ENCODE measurements at places on chromosomes 6 and 20.

- DNase-seq, result peak; percentile 22
These were observed 537.4 kb downstream of the PTPRT start for GRCh38 chr20:42652266-42652665.

GRCh38 chr6:112846681-112847080, 499.6 kb downstream of the RFPL4B start:
- no peak for DNase-seq

- peak; percentile 45 for DNase-seq
These were observed 101.6 kb upstream of the CD93 start for GRCh38 chr20:23187751-23188150.

- no peak for DNase-seq
These were observed 139.4 kb downstream of the CARMIL1 start for GRCh38 chr6:25418454-25419052.

GRCh38 chr6:7135755-7136154, 28.0 kb downstream of the RREB1 start:
- peak; percentile 44 for DNase-seq

GRCh38 chr6:87830907-87831306, 128.9 kb upstream of the AKIRIN2 start:
- DNase-seq, result no peak

- DNase-seq, result peak; percentile 45
These were observed 35.5 kb downstream of the BANF2 start for GRCh38 chr20:17735206-17735804.

GRCh38 chr6:63637865-63638445, 2.4 kb downstream of the PHF3 start:
- no peak for DNase-seq

DNA sequence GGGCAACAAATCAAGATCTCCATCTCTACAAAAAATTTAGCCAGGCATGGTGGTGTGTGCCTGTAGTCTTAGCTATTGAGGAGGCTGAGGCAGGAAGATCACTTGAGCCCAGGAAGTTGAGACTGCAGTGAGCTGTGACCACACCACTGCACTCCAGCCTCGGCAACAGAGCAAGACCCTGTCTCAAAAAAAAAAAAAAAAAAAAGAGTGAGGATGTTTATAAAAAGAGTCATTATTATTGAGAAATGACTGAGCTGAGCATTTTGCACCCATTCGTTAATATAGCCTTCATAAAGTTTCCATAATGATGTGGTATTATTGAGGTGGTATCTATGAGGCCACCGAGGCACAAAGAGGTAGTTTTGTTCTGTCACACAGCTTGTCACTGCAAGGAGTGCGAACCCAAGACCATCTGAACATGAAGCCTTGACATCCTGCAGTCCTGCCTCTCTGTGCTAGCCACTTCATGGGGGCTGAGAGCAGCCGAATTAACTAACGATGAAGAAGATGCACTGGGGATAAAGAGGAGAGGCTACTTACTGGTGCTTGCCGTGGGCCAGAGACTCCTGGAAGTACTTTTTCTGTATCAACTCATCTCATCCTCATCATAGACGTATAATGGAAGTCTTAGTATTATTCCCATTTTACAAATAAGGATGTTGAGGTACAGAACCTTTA, 175.5 kb downstream of the BCAS1 start:
- DNase-seq, result no peak

DNA sequence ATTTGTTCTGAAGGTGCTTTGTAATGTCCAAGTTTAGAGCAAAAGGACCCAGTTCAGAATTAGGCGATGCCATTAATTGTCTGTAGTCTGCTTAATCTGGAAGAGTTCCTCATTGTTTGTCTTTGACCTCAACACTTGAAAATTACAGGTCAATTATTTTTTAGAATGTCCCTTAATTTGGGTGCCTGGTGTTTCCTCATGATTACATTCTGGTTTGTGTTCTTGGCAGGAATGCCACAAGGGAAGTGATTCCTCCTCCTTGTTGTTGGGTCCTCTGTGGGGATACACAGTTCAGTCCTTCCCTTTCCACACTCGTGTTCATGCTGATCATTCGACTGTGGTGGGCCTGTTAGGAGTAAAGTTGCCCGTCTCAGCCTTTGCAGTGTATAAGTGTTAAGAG, 207.3 kb downstream of the JARID2 start:
- DNase-seq, result no peak

- DNase-seq, result no peak
These were observed 69.8 kb upstream of the MAFB start for GRCh38 chr20:40758790-40759189.

GRCh38 chr6:1554141-1554475, 55.6 kb upstream of the FOXC1 start:
- DNase-seq, result no peak

GRCh38 chr6:13762611-13763441, 51.2 kb upstream of the RANBP9 start:
- no peak for DNase-seq

DNA sequence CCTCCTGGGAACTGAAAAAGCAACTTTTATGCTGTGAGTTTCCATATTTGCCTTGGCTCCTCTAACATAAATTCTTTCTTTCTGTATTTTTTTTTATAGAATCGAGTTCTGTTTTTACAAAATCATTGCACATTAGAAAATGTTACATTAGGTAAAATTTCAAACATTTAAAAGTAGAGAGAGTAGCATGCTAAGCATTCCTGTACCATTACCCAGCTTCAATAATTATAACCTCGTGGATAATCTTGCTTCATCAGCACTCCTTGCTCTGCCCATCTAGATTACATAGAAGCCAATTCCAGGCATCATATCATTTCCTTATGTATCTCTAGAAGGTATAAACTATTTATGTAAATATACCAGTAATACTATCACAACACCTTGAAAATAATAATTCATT, 15.4 kb upstream of the FBXO30 start:
- no peak for DNase-seq

DNA sequence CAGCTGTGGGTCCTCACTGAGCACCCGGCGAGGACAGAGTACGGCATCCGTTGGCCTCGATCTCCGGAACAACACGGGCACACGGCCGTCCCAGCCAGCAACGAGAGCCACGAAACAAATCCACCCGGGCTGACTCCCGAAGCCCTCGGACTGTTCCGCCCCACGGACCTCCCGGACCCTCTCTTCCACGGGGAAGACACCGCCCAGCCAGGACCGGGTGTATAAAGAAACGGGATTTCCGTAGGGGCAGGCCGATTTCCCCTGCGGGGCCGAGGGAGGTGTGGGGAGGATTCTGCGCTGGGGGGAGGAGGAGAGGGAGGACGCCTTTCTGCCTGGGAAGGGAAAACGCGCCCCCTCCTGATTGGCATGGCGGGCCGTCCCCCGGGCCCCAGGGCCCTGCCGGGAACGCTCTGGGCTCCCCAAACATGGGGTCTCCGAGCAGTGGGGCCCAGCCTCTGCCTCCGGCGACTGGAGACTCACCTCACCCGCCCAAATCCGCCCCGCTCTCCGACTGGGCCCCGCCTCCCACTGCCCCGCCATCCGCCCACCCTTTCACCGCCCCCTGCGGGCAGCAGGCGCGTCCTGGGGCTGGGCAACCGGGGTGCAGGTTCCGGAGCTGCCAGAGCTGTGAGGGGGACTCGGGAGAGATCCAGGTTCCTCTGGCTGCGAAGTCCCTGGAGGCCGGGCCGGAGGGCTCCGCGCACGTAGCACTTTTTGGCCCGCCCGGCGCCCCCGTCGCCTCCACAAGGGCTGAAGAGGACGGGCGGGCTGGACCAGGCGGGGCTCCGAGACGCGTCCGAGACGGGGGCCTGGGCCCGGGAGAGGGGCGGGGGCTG, 679 bp upstream of the PPDPF start:
- DNase-seq, result peak; percentile 59

DNA sequence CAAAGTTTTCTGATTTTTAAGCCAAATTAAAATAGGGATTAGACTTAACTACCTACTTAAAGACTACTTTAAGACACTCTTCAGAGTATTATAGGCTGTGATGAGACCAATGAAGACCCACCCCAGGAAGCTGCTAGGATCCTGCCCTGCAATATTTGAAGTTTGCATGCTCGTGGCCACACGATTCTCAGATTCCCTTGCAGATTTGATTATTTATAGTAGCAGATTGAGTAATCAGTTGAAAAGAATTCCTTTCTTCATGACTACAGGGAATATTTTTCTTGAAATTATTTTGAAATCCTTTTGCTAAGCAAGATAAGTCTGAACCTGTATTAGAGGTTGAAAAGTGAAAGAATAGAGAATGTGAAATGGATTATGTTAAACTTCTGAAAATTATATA, 122.3 kb downstream of the B3GAT2 start:
- no peak for DNase-seq

GRCh38 chr6:101716387-101716786, 322.9 kb downstream of the GRIK2 start:
- DNase-seq, result no peak

GRCh38 chr6:99192561-99192960, 156.9 kb downstream of the FAXC start:
- DNase-seq, result no peak

DNA sequence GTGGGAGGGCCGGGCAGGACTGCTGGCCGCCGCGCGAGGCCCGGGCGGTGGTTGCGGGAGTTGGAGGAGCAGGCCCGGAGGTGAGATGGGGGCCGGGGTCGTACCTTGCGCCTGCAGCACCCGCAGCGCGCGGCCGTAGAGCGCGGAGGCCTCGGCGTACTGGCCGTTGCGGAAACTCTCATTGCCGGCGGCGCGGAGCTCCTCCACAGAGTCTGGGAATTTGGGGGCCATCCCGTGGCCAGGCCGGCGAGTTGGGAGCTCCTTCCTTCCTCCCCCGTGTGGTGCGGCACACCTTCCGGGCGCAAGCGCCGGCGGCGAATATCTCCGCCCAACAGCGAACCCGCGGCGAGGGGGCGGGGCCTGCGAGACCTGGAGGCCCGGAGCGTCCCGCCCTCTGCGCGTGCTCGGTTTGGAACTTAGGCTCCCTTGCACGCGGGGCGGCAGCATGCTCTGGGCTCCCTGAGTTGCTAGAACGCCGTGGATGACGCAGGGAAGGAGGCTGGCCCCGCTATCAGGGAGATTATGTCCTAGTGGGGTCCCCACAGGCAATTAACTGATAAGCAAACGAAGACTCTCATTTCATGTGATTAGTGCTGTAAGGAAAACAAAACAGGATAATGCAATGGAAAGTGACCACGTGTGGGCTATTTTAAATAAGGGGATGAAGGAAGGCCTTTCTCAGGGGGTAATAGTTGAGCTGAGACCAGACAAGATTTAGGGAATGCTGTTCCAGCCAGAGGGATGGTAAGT, at the start of gene TOMM34:
TSS of gene TOMM34 (minus strand) at position 295 of the 750 bp plus-strand sequence. CDS start at position 231, 64 bp downstream.
- peak; percentile 94 for DNase-seq

GRCh38 chr6:166456395-166457156, 73.8 kb upstream of the MPC1 start:
- DNase-seq, result peak; percentile 31

DNA sequence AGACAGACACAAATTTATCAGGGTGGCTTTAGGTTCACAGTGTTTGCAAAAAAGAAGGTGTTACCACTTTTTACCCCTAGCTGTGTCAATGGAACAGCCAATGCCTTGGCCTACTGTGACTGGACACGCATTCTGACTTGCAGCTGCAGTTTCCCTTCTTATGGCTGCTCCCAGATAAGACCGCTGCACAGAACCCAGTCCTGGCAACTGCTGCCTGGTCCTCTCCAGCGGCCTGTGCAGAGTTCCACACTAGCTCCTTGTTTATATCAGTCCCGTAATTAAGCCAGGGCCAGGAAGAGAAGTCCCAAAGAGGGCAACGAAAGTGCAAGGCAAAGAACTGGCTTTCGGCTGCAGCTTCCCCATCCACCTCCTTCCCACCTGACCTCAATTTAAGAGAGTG, 283.0 kb downstream of the FOXC1 start:
- DNase-seq, result no peak

DNA sequence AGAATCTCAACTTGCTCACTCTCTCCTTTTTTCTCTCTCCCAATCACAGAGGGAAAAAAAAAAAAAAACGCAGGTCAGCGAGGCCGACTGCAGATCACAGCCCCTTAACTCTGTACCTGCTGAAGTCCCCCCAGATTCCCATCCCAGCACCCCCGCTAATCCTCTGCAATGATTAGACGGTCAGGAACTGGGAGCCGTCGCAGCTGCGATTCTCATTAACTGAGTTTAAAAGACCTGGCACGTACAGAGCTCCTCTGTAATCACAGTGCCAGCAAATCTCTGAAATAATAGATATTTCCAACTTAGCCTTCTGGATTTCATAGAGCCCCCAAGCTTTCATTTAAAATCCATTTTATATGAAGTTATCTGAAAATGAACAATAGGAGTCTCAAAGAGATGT, 84.4 kb downstream of the ANKRD60 start:
- DNase-seq, result no peak

- DNase-seq, result peak; percentile 13
These were observed 486.5 kb downstream of the RFPL4B start for GRCh38 chr6:112833581-112834131.

Measured in kidney tubule cell (primary cell).